ENCODE measurements at places on chromosomes 7 and 10. TPM values are rescaled to one million over a fixed set of nuclear protein-coding genes. Genes with fewer than 3 reads are reported as not detected.

The MAGI2 gene
- 25.5 TPM for total RNA-seq

The PTCD1 gene
- total RNA-seq, result 5.4 TPM

The MCM10 gene
- total RNA-seq, result 0.81 TPM

The PANK1 gene
- 1.4 TPM for total RNA-seq

The TAS2R5 gene
- total RNA-seq, result 5.0 TPM

The CALHM1 gene
- not detected for total RNA-seq

The MRPS16 gene
- total RNA-seq, result 44.8 TPM

The AGMO gene
- total RNA-seq, result 1.3 TPM

The ERCC6 gene
- total RNA-seq, result 36.2 TPM

The HMX3 gene
- total RNA-seq, result not detected

The IFIT1 gene
- 17.9 TPM for total RNA-seq

The TFEC gene
- total RNA-seq, result 12.4 TPM

DNA sequence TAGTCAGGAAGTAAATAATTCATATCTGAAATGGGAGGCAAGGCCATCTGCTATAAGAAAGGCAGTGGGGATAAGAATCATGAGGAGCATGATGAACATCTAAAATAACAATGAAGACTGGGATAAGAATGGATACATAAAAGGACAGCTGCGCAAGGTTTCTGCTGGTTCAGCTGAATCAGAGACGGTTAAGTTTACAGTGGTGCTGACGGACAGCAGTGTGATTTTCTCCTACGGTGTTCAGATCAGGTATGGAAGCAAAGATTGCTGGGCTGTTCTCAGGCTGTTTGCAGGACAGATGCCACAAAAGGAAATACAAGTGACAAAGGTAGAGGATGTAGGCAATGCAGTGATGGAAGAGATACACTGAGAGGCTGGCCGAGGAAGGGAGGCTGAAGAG is 8.4 kb downstream of the CYCS start:
- DNase-seq, result no peak
- H3K4me1 ChIP-seq, result no peaks in the 10 kb centered on the region
- no peak overlapping the region for H3K4me3 ChIP-seq
- H3K36me3 ChIP-seq, result no peaks in the 10 kb centered on the region

DNA sequence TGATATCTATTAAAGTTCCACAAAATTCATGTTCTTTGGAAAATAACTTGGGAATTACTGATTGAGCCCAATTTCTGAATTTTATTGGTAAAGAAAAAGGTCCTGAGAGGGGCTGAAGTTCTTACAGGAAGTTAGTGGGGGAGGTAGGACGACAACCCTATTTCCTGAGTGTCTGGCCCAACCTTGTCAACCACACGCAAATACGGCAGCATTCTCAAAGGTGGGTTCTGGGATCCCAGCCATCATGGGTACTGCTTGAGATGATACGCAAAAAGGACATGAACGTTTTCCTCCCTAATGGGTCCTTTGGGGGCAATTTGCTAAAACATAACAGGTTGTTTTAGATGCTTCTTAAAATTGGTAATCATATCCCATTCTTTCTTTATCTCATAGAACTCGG is 2.7 kb upstream of the PDCD4 start:
- H3K27ac ChIP-seq, result no peak overlapping the region
- no peaks in the 10 kb centered on the region for H3K36me3 ChIP-seq

DNA sequence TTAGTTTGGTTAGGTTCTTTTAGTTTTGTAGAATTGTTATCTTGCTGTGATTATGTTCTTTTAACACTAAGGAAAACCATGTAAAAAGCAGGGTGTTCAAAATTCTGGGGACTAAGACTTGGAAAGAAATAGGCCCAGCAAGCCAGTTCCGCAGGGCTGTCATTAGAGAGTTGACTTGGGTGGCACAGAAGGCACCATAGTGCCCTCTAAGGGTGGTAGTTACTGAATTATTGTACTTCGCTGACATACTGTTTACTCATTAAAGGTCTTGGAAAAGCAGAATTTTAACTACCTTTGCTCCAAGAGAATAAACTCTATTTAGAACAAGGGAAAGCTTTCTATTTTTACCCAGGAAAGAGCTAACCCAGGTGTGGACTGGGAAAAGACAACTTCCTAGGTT is 86.5 kb downstream of the OTUD1 start:
- DNase-seq, result no peak
- no peak overlapping the region for H3K27ac ChIP-seq
- no peaks in the 10 kb centered on the region for H3K36me3 ChIP-seq
- no peak overlapping the region for H3K4me3 ChIP-seq
- H3K27me3 ChIP-seq, result no peaks in the 10 kb centered on the region
- H3K4me1 ChIP-seq, result no peaks in the 10 kb centered on the region

- H3K4me3 ChIP-seq, result no peak overlapping the region
Observed at GRCh38 chr7:36708767-36709166, 15.5 kb downstream of the AOAH start.

DNA sequence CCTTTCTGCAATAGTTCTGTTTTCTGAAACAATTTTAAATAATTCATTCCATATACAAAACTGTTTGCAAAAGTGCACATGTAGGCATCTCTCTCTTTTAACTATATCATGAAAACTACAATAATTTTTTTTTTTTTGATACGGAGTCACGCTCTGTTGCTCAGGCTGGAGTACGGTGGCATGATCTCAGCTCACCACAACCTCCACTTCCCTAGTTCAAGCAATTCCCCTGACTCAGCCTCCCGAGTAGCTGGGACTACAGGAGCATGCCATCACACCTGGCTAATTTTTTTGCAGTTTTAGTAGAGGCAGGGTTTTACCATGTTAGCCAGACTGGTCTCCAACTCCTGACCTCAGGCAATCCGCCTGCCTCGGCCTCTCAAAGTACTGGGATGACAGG is 44.0 kb upstream of the SEMA3A start:
- no peak overlapping the region for H3K27ac ChIP-seq
- no peaks in the 10 kb centered on the region for H3K36me3 ChIP-seq
- peak; percentile 37 for DNase-seq
- no peaks in the 10 kb centered on the region for H3K4me1 ChIP-seq

- DNase-seq, result no peak
- no peaks in the 10 kb centered on the region for H3K27me3 ChIP-seq
- no peak overlapping the region for H3K4me3 ChIP-seq
- H3K4me1 ChIP-seq, result peaks cover 2% of the 10 kb centered on the region
- no peaks in the 10 kb centered on the region for H3K36me3 ChIP-seq
Observed at GRCh38 chr10:102268375-102268888, 23.1 kb downstream of the GBF1 start.

- H3K4me3 ChIP-seq, result no peak overlapping the region
- H3K27me3 ChIP-seq, result no peaks in the 10 kb centered on the region
- no peaks in the 10 kb centered on the region for H3K36me3 ChIP-seq
Observed at GRCh38 chr10:84262190-84262956, 17.5 kb downstream of the RGR start.

GRCh38 chr10:107650939-107651338 is 486.4 kb upstream of the SORCS1 start:
- no peak overlapping the region for H3K4me3 ChIP-seq
- no peaks in the 10 kb centered on the region for H3K27me3 ChIP-seq
- no peak overlapping the region for H3K27ac ChIP-seq
- H3K4me1 ChIP-seq, result no peaks in the 10 kb centered on the region
- no peaks in the 10 kb centered on the region for H3K36me3 ChIP-seq

GRCh38 chr10:131450216-131450765 is 138.8 kb upstream of the TCERG1L start:
- no peak overlapping the region for H3K4me3 ChIP-seq
- DNase-seq, result no peak
- H3K27me3 ChIP-seq, result no peaks in the 10 kb centered on the region
- H3K27ac ChIP-seq, result no peak overlapping the region
- no peaks in the 10 kb centered on the region for H3K4me1 ChIP-seq
- no peaks in the 10 kb centered on the region for H3K36me3 ChIP-seq

DNA sequence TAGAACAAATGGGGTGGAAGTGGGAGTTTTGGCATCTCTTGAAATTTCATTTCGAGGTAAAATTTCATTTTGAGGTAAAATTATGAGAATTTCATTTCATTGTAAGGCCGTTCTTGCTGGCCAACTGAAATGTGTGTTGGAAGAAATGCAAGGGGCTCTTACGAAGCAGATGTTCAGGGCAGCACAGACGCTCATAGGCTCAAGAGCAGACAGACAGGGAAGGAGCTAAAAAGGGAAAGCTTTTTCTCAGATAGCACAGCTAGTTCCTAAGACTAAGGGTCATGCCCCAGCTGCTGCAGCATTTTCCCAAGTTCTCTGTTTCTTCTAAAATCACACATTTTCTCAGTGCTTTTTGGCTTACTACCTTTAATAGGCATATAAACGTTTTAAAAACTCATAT is 65.1 kb upstream of the SFMBT2 start:
- no peak for DNase-seq
- no peak overlapping the region for H3K27ac ChIP-seq
- peaks cover 2% of the 10 kb centered on the region for H3K27me3 ChIP-seq
- H3K36me3 ChIP-seq, result no peaks in the 10 kb centered on the region

- no peaks in the 10 kb centered on the region for H3K4me1 ChIP-seq
- H3K4me3 ChIP-seq, result no peak overlapping the region
- DNase-seq, result no peak
- H3K27me3 ChIP-seq, result no peaks in the 10 kb centered on the region
- no peaks in the 10 kb centered on the region for H3K36me3 ChIP-seq
Observed at GRCh38 chr7:106874076-106874475, 9.0 kb downstream of the PIK3CG start.

- DNase-seq, result no peak
- no peaks in the 10 kb centered on the region for H3K27me3 ChIP-seq
- no peak overlapping the region for H3K27ac ChIP-seq
Observed at GRCh38 chr10:61822781-61823230, 78.7 kb upstream of the ARID5B start.

DNA sequence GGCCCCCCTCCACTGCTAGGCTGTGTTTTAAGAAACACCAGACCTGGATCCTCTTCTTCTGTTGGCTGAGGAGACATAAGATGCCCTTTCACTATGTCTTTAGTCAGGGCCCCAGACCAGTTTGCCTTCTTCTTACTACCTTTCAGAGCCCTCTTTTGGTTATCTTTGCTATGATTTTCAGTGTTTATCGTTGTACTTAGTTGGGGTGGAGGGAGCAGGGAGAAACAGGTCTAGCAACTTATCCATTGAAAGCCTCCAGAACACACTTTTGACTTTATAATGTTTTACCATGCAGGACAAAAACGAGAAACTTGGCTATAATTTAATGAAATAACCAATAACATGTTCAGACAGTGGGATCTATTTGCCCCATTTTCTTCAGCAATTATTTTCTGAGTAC is 525.2 kb downstream of the TNS3 start:
- H3K4me1 ChIP-seq, result no peaks in the 10 kb centered on the region
- H3K27me3 ChIP-seq, result no peaks in the 10 kb centered on the region
- DNase-seq, result no peak
- H3K4me3 ChIP-seq, result no peak overlapping the region
- no peak overlapping the region for H3K27ac ChIP-seq
- no peaks in the 10 kb centered on the region for H3K36me3 ChIP-seq

- peaks cover 2% of the 10 kb centered on the region for H3K4me1 ChIP-seq
- no peak overlapping the region for H3K27ac ChIP-seq
- DNase-seq, result peak; percentile 77
Observed at GRCh38 chr7:114988755-114989375, 67.0 kb downstream of the MDFIC start.

DNA sequence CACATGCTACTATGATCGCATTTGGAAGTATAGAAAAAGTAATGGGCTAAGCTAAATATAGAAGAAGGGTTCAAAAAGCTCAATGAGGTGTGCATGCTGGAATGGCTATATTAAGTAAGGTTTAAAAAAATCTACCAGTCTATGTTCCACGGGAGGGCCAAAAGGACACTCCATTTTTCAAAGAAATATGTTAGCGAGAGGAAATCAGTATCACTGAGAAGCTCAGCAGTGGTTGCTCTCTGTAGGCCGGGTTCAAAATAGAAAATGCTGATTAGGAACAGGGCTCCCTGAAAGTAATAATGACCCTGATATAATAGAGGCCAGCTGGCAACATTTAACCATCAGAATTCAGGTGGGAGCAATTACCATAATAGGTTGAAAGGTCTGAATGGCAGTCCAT is 224.5 kb upstream of the SEMA3E start:
- H3K27me3 ChIP-seq, result no peaks in the 10 kb centered on the region
- H3K36me3 ChIP-seq, result no peaks in the 10 kb centered on the region
- H3K4me1 ChIP-seq, result no peaks in the 10 kb centered on the region
- no peak overlapping the region for H3K27ac ChIP-seq
- DNase-seq, result no peak
- no peak overlapping the region for H3K4me3 ChIP-seq

DNA sequence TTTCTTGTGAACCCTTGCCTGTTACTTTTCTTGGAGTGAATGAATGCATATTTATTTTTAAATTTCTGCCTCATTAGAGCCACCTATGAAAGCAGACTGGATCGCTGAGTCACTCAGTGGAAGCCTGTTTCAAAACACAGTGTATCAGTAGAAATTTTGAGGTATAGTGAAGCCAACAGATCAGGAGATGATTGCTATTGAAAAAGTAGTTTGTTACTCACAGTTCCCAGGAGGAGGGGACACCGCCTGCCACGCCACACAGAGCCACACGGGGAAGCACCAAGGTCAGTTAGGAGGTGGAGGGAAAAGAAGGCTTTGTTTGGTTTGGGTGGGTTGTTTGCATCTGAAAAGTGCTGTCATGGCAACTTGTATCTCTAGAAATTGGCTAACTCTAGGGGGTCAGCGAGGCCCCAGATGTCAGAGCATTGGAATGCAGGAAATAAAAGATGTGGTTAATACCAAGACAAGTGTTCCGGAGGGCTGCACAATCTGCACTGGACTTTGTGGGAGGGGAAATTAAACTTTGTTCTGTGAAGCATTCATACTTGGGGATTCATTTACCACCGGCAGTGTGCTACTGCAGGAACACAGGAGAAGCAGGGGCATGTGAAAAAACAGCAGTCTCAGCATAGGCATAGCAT is 106.4 kb upstream of the SDK1 start:
- peak; percentile 44 for DNase-seq
- H3K27ac ChIP-seq, result no peak overlapping the region
- no peaks in the 10 kb centered on the region for H3K27me3 ChIP-seq

DNA sequence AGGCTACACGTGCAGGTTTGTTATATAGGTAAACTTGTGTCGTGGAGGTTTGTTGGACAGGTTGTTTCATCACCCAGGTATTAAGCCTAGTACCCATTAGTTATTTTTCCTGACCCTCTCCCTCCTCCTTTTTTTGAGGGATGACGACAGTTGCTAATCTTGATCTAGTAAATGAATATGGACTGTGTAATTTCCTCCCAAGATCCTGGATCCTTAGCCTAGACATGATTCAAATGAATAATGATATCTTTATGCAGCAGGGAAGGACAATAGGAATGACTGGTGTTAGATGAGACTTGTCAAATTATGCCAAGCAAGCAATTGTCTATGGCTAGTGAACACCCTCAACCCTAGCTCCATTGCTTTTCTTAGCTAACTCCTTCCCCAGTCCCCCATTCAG is 156.2 kb downstream of the PLPP4 start:
- H3K4me3 ChIP-seq, result no peak overlapping the region
- H3K36me3 ChIP-seq, result no peaks in the 10 kb centered on the region
- no peak overlapping the region for H3K27ac ChIP-seq
- H3K4me1 ChIP-seq, result no peaks in the 10 kb centered on the region
- no peak for DNase-seq

- H3K4me1 ChIP-seq, result no peaks in the 10 kb centered on the region
- H3K4me3 ChIP-seq, result no peak overlapping the region
- no peaks in the 10 kb centered on the region for H3K36me3 ChIP-seq
- no peak for DNase-seq
- no peaks in the 10 kb centered on the region for H3K27me3 ChIP-seq
Observed at GRCh38 chr10:133245439-133246235, 8.0 kb downstream of the VENTX start.

- H3K27ac ChIP-seq, result no peak overlapping the region
- H3K4me3 ChIP-seq, result no peak overlapping the region
- H3K36me3 ChIP-seq, result no peaks in the 10 kb centered on the region
- H3K4me1 ChIP-seq, result no peaks in the 10 kb centered on the region
- no peak for DNase-seq
Observed at GRCh38 chr7:112981966-112982365, 104.7 kb downstream of the GPR85 start.
